ENCODE measurements at places on chromosomes 5 and 9.
A peak's percentile ranks its signal among the peaks of the same experiment; 100 is the strongest.

- DNase-seq: no peak
Observed at GRCh38 chr9:125549039-125549438, 158.0 kb downstream of the MAPKAP1 start.

GRCh38 chr9:122900791-122901190, 4.4 kb downstream of the RC3H2 start:
- DNase-seq: no peak

DNA sequence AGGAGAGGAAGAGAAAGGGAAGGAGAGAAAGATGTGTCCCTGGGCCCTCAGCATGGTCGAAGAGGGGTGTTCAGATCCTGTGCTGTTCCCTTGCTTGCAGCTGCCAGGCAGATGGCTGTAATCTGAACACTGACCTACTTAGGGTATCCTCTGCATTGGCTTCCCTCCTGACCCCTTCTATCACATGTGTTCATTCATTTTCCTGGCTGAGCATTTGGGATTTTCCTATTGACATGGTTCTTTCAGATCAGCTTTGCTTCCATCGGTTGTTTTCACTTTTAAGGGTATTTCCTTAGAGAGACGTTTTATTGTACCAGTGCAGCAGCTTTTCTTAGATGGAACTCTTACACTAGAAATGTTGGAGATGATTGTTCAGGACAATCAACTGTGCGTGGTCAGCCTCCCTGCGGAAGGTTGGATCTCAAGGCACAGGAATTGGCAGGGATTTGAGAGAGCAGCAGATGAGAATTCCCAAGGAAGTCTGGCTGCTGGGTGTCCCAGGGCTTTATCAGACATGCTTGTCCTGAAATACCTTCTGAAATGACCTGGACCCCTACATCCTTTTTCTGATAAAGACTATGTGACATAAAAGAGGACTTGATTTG, 26.0 kb downstream of the ACTBL2 start:
- DNase-seq: no peak

DNA sequence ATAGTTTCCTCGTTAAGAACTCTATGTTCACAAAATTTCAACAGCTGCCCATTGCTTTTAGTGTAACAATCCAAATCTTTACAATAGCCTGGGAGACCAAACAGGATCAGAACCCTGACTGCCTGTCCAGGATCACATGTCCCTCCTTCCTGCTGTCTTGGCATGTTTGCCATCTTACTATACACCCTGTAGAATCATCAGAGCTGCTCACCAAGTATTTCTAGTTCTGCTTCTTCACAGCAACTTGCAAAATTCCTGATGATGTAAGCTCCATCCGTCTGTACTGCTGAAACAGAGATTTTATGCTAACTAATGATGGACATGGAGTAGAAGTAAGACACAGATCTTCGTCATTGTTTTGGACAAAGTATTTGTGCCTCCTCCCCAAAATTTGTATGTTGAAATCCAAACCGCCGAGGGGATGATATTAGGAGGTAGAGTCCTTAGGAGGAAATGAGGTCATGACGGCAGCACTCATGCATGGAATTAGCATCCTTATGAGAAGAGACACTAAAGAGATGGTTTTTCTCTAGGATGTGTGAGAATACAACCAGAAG, 464.9 kb upstream of the BRINP1 start:
- no peak for DNase-seq

DNA sequence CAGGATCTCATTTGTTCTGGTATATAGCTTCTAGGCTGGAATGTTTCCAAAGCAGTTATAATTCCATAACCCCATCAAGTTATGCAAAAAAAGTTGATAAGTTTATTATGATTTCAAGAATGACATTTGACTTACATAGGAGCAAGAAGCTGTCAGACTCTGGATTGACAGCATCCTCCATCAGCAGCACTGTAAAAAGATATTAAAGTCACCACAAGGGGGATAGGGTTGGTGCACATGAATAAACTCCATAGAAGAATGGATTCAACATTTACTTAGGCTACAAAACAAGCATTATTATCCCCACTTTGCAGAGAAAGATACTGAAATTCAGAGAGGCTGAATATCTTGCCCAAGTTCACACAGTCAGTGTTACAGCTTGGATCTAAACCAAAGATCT, 208.9 kb upstream of the SLC30A5 start:
- no peak for DNase-seq

- no peak for DNase-seq
Observed at GRCh38 chr5:146041180-146041789, 64.1 kb downstream of the PLAC8L1 start.

- DNase-seq: no peak
Observed at GRCh38 chr9:2870340-2870739, 26.4 kb upstream of the PUM3 start.

GRCh38 chr5:147887930-147888329, 9.4 kb downstream of the SCGB3A2 start:
- DNase-seq: no peak

DNA sequence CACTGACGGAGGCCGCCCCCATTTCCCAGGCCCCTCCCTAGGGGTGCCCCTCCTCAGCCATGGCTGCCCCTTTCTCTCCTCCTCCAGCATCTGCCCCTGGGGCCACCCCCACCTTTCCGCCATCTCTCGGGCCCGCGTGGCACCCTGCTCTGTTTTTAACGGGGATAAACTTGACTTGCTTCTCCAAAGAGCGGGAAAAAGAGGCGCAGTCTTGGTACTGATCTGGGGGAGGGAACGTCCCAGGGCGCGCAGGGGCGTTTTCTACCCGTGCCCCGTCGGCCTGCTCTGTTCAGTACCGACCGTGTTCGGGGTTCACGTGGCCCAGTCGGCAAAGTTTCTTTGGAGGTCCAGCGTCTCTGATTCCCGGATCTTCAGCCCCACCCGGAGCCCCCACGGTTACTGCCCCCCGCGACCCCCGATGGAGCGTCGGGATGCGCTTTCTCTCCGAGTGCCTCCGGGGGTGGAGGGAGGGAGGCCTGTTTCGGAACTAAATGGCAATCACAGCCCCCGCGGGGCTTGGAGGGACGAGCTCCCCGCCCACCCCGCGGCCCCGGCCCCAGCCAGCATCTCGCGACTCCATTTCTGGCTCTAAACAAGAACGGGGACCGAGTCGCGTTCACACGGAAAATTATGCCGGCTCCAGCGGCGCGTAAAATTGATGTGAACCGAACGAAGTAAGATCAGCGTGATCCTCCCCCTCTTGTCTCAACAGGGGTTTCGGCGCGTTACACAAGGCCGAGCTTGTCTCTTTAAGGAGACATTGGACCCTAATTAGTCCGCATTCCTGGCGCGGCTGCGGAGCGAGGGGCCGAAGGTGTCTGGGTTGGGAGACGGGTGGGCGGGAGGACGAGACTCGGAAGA, 1.1 kb upstream of the TLE4 start:
- DNase-seq: no peak

- DNase-seq: peak; percentile 20
Observed at GRCh38 chr5:178116143-178116885, 3.0 kb downstream of the N4BP3 start.

GRCh38 chr5:33329891-33330290, 110.9 kb upstream of the TARS1 start:
- DNase-seq: no peak

DNA sequence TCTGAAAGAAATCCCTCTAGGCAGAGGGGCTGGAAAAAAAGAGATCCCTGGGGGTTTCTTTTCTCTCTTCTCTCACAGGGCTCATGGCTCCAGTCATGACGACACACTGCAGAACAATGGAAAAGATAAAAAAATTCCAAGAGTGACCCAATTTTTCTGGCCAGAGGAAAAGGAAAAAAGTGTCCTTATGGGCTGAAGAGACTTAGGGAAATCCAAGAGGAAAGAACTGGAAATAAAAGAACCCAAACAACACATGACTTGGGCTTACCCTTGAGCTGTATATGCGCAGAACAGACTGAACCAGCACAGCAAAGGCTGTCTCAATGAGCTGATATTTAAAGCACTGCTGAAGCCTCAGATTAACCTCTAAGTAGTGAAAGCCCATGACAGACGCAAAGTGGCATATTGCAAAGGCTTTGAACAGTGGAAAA, 102.4 kb downstream of the SMIM23 start:
- DNase-seq: no peak

GRCh38 chr5:171897231-171897630, 109.2 kb downstream of the FBXW11 start:
- no peak for DNase-seq

GRCh38 chr9:87420884-87421283, 76.8 kb upstream of the DAPK1 start:
- no peak for DNase-seq

GRCh38 chr5:176466245-176466871, 18.2 kb downstream of the FAF2 start:
- DNase-seq: no peak

DNA sequence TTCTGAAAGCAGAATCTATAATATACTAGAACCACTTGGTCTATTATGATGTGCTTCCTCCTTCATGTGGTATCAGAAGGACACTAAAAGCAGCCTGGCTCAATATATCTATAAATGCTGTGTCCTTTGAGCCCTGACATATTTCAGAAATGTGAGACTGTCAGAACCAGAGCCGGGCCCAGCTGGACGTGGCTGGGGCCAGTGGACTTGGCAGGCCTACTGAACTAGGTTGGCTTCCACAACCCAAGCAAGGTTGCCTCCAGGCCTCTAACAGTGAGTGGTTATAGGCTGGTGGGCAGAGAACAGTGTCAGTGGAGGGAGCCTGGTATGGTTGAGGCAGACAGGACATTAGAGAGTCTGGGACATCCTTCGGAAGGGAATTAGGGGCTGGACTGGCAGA, 78.9 kb downstream of the GALNT10 start:
- no peak for DNase-seq

DNA sequence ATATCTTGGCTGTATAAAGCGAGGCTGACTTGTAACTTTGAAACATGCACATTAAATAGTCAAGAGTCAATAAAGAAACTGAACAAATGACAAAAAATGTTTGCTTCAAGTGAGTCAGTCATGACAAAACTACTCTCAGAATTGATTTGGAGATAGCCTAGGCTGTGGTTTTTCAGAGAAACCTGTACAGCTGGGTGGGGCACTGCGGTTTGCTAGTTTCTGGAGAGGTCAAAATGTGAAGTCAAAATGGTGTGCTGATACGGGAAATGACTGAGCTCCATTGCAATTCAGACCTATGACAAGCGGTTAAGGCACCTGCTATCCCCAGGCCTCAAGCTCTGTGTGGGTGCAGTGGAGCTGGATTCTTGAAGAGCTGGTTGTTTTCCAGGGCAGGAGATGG, 10.3 kb upstream of the CD180 start:
- DNase-seq: peak; percentile 57

DNA sequence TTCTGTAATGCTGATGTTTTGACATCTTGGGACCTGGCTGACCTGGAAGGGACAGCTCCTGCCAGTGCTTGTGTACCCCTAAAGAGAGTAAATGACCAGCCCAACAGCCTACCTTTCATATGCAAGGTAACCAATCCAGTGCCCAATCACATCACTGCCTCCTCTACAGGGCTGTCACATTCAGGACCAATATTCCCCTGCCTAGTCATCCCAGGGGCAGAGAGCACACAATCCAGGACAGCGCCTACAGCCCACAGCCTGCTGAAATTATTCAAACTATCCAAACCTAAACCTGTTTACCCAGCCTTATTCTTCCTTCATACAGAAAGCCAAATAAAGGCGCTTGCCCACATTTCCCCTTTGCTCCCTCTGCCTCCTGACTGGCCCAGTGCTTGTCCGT, 284.1 kb downstream of the CTNND2 start:
- DNase-seq: no peak

GRCh38 chr9:33227008-33227398, 13.0 kb upstream of the SPINK4 start:
- DNase-seq: no peak

DNA sequence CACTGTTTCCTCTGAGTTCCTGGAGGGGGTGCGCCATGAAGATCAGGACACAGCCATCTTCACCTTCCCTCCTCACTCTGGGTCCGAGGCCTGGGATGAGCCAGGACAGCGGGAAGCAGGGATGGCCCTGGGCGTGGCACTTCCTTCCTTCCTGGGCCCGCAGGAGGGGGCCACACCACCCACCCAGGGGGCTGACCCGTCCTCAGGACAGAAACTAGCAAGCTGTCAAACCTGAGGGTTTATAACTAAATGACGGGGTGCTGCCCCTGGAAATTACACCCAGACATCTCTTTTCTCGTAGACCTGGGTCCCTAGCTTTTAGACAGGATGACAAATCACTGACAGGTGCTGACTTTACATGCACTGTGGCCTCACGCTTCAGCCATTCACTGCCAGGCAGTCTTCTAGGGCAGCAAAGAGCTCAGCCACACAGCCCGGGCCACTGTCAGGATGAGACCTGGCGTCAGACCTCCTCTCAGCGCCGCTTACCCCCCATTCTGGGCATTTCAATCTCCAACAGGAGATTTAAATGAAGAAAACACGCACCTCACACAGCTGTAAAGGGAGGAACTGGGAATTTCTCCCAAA, 8.1 kb downstream of the FCN2 start:
- DNase-seq: no peak

GRCh38 chr5:96074870-96075269, 113.2 kb upstream of the ELL2 start:
- DNase-seq: no peak

DNA sequence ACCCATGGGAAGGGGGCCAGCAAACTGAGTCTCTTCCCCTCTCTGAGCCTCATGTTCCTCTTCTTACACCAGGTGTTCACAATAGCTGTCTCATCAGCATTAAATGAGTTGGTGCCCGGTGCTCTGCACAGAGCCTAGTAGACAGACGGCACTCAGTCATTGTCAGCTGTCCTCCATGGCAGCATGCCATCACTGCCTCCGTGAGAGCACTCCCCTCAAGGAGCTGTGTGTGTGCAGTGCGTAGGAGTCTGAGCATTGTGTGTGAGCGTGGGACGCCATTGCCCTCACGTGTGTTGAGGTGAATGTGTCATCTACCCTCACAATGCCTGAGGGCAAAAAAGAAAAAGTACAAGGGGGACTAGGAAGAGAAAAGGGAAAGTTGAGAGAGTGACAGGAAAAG, 536.5 kb downstream of the CDK5RAP2 start:
- DNase-seq: no peak

GRCh38 chr5:57779383-57780223, 297.0 kb upstream of the ACTBL2 start:
- no peak for DNase-seq

DNA sequence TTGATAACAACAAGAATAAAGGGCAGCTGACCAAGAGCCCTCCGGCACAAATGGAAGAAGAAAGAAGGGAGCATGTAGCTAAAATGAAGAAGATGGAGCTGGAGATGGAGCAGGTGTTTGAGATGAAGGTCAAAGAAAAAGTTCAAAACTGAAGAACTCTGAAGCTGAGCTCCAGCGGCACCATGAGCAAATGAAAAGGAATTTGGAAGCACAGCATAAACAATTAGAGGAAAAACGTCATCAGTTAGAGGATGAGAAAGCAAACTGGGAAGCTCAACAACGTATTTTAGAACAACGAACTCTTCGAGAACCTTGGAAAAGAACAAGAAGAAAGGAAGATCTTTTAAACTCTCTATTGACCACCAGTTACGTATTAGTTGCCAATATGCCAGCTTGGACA, 100.9 kb downstream of the GABBR2 start:
- no peak for DNase-seq

DNA sequence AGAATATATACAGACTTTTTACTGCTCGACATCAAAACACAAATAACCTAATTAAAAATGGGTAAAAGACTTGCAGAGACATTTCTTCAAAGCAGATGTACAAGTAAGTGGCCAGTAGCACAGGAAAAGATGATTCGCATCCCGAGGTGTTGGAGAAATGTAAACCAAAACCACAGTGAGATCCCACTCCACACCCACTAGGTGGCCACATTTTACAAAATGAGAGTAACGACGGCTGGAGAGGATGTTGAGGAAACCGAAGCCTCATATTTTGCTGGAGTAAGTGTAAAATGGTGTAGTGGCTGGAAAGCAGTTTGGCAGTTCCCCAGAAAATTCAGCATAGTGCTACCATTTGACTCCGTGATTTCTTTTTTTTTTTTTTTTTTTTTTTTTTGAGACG, 21.3 kb upstream of the GBGT1 start:
- DNase-seq: no peak

GRCh38 chr5:91977579-91977978, 594.5 kb upstream of the ARRDC3 start:
- no peak for DNase-seq
